ENCODE measurements at places on chromosomes 6 and 20.

DNA sequence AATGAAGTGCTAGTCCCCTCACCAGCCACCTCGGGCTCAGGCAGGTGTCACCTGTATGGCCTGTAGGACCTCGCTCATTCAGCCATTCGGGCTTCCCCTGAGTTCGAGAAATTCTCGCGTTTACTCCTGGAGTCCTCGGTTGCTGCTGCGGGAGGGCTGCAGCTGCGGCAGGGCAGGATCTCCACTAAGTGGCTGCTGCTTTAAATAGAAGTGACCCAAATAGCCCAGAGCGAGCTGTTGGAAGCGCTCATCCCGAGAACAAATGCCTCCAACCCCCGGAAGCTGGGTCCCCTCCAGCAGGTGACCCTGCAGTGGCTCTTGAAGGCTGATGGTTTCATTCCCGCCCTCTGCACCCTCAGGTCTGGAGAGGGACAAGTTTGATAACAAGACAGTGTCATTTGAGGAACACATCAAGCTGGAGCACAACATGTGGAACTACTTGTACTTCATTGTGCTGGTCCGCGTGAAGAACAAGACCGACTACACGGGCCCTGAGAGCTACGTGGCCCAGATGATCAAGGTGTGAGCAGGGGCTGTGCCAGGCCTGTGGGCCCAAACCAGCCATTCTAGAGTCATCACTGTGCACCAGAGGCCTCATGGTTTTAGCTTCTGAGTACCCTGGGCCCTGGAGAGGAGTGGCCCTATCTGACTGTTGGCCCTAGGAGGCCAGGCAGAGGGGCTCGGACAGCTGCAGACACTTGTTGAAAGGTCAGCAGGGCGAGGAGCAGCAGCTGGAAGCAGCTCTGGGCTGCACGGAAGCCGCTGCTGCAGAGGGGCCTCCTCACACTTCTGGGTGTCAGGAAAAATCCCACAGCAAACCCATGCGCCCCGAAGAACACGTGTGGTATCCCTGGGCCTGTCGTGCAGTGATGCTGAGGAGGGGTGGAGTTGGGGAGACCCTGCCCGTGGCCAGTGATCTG is 18.1 kb downstream of the UQCC2 start:
- DNase-seq = no peak

DNA sequence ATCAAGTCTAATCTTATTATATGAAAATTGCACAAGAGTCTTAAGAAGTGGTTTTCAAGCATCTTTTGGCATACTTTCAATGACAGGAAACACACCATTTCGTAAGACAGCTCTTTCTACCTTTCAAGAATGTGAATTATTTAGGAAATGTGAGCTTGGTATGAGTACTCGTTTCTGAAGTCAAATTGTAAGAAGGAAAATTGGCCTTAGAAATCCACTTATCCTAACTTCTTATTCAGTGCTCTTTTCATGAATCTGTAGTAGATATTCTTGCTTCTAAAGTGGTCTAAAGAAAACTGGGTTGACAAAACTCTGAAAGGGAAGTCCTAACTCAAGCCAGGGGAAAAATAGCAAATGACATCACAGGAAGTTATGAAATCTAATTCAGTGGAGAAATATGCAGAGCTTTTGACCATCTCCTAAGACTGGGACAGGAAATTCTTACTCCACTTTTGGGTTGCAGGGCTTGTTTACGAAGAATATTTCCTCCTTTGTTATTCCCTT is 38.5 kb upstream of the OGFRL1 start:
- DNase-seq = peak; percentile 90

GRCh38 chr6:147226163-147226724 is 22.0 kb downstream of the STXBP5 start:
- no peak for DNase-seq

DNA sequence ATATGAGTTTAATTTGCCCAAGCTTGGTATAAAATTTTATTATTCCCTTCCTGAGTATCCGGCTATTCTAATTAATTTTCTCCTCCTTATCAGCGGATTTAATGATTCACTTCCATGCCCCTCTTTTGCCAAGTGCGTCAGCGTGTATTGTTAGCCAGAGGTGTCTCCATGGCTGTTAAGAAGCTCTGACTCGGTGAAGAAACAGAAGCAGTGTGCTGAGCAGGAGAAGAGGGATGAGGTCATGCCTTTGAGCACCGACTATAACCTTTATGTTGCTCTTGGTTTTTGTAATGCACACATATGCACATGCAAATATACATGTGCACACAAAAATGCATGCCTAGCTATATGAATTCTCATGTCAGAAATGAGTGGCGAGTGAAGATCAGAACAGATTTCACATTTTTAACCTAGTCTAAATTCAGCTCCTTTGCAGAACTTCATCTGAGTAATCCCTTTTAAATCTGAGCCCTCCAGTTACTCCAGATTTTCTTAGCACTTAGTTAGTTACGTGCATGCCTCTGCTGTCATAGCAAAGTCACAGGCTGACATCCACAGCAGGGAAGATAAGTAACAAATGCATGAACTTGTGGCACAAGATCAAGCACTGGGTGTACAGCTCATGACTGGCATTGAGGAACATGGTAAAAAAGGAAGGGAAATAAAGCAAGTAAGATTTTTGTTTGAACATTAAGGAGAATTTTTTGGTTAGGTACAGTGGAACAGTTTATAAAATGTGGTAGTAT is 24.3 kb downstream of the HTR1E start:
- no peak for DNase-seq

DNA sequence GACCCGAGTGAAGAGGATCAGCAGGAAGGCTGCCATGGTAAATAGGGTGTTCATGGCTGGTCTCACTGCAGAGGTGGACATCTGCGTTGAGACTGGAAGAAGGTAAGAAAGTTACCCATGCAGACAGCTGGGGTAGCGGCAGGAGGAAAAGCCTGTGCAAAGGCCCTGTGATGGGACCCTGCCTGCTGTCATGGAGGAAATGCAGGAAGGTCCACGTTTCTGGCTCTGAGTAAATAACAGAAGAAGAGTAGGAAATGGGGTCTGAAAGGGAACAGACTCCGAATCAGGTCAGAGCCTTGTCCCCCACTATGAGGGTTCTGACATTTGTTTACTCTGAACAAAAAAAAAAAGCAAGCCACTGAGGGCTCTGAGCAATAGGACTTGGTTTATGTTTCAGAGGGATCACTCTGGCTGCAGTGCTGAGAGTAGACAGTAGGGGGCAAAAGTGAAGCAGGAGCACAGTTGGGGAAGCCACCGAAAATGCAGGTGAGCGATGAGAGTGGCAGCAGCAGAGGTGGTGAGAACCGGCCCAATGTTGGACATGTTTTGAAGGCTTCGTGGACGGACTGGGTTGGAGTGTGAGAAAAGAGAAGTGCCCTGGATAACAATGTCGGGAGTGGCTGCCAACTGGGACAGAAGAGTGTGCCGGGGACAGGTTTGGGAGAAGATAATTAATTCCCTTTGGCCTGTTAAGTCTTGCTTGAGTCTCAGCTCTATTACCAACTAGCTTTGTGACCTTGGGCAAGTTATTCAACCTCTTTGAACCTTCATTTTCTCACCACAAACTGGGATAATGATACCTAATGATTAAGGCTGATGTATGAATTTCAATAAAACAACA is 57.9 kb upstream of the MAP7 start:
- peak; percentile 64 for DNase-seq

DNA sequence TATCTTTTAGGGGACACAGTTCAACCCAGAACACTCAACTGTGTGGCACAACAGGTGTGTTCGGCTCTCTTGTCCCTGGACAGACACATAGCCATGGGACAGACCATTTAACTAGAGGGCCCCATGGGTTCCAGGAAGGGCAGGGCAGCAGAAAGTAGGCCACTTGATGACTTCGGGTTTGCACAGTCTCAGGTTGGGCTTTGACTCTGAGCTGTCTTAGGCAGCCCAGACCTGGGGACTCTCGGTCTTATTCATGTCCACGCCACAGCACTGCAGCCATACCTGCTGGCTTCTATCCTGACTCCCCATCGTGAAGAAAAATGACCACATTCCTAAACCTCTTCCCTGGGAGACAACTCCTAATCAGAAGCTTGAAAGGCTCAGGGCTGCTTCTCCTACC is 146.1 kb upstream of the AKAP12 start:
- DNase-seq = no peak

All from EL (cell line).